ENCODE measurements at places on chromosomes 6 and 20.

- DNase-seq: no peak
Observed at GRCh38 chr6:29494131-29494530, 6.4 kb upstream of the MAS1L start.

DNA sequence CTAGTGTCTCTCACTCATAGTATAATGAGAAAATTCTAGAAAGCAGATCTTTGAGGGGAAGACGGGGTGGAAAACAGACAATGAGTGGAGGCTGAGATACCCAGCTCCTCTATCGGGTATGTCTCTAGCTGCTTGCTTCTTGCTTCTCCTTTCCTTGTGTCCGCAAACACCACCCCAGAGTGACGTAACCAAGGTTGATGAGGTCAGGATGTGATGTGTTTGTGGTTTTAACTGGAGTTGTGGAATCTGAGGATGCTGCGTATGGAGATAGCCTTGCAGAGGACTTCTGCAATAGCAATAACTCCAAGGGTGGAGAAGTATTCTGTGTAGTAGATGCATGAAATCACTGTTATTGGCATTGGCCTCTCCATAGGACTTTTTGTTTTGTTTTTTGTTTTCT, 132.7 kb upstream of the IFNGR1 start:
- DNase-seq: no peak

- DNase-seq: no peak
Observed at GRCh38 chr6:53070806-53071205, 5.6 kb downstream of the FBXO9 start.

DNA sequence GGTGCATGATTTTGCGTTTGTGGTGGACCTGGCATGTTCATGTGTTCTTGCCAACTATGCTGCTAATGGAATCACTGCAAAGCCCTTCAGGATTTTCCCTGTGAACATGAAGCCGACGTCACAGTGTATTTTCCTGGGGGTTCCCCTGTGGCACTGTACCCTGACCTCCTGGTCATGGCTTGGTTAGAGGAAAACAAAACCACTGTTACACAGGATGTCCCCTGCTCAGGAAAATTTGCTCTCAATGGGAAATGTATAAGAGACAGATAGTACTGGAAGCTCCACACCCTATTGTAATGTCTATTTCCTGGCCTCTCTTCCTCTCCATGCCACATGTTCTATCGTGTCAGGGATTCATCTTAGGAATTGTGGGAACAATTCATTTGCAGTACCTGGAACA, 19.7 kb downstream of the TSHZ2 start:
- no peak for DNase-seq

DNA sequence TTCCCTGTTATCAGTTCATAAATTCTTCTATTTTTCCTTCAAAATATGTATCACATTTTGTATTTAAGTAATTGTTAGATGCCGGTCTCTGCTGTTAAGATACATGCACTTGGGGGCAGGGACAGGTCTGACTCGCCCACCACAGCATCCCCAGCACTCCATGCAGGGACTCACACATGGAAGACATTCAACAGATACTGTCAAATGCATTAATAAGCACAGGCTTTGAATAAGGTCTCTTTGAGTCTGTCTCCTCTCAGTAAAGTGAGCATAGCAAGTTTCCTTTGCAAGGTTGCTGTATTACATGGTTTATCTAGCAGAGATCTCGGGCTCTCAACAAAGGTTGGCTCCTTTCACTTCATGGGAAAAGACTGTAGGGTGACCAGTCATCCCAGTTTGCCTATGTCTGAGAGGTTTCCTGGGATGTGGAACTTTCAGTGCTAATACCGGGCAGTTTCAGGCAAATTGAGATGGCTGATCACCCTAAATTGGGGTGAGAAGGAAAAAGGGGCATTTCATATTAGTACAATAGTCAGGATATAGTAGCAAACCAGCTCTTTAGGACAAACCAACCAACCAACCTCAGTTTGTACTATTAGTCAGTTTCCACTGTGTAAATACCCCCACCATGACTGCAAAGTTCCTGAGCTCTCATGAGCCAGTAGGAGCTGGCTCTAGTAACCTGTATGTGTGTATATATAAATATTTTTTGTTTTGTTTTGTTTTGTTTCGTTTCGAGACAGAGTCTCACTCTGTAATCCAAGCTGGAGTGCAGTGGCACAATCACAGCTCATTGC, 15.0 kb downstream of the JPH2 start:
- DNase-seq: no peak

DNA sequence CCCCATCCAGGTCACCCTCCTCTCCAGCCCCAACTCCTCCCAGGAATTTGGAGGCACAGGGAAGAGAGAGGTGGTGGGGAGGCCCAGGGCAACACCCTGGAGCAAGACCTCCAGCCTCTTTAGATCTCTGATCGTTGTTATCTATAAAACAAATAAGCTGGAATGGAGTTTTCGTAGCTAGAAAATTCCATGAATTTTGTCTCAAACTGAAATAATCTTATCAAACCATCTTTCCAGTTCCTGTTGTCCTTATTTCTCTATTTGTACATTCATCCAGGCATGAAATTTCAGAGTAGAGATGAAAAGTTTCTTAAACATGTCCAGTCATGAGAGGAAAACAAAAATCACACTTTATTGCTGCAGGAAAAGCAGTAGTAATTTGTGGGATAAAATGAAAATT, 6.2 kb upstream of the SLC4A11 start:
- no peak for DNase-seq

DNA sequence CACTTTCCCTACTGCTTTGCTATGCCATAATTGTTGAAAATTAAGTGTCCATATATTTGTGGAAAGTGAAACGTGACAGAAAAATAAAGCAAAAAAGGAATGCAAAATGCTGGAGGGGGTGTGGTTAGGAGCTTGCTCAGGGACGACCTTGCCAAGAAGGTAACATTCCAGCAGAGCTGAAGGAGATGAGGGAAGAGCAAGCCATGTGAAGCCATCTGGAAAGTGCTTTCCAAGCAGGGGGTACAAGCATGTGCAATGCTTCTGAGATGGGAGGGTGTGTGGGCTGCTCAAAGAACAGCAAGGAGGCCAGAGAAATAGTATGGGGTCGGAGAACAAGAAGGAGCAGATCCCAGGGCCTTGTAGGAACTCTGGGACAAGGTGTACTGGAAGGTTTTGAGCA, 161.7 kb downstream of the ISM1 start:
- no peak for DNase-seq

- no peak for DNase-seq
Observed at GRCh38 chr6:137200288-137200687, 18.9 kb downstream of the IFNGR1 start.

DNA sequence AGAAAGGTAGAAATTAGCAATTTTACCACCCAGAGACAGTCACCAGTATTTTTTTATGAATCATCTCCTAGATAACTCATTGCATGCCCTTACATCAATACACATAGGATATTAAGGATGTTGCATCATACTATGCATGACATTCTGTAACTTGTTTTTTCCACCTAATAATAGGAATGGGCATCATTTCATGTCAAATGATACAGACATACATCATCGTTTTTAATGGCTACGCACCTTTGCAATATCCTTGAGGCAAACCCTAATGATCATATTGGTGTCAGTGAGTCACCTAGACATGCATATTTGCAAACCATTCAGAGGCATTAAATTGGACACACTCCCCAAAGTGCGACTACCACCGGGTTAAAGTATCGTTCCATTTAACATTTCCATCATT, 309.7 kb upstream of the AGPAT4 start:
- no peak for DNase-seq

DNA sequence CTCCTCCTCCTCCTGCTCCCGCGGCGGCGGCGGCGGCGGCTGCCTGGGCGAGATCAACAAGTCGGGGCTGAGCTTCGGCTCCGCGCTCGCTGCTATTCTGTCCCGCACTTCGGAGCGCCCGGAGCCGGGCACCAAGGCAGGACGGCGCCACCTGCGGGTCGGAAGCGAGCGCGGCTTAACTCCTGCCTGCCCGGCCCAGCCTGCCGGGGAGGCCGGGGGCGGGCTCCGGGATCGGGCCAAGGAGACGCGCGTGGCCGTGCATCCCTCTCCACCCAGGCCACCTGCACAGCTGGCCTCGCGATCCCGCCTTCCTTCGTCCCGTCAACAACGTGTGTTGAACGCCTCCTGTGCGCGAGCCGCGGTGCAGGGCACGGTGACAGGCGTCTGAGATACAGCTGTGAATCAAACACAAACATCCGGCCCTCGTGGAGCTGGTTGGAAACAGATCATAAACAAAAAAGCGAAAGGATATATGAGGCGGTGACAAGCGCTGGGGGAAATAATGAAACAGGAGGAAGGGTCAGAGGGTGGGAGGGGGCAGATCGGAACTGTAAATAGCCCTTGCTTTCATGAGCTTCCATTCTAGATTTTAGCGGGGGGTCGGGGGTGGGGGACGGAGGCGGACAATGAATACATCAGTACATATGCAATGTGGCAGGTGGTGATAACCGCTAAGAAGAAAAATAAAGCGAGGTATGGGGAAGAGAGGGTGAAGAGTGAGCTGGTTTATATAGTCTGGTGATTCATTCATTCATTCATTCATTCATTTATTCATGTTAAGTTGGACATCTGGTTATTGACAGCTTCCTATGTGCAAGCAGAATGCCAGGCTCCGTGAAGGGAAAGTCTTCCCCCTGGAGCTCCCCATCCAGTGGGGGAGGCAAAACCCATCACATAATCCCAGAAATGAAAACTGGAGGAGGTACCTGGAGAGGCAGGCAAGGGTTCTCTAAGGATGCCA, 2.0 kb upstream of the KCNB1 start:
- no peak for DNase-seq

GRCh38 chr6:46888031-46888430, 33.7 kb downstream of the ADGRF5 start:
- no peak for DNase-seq

DNA sequence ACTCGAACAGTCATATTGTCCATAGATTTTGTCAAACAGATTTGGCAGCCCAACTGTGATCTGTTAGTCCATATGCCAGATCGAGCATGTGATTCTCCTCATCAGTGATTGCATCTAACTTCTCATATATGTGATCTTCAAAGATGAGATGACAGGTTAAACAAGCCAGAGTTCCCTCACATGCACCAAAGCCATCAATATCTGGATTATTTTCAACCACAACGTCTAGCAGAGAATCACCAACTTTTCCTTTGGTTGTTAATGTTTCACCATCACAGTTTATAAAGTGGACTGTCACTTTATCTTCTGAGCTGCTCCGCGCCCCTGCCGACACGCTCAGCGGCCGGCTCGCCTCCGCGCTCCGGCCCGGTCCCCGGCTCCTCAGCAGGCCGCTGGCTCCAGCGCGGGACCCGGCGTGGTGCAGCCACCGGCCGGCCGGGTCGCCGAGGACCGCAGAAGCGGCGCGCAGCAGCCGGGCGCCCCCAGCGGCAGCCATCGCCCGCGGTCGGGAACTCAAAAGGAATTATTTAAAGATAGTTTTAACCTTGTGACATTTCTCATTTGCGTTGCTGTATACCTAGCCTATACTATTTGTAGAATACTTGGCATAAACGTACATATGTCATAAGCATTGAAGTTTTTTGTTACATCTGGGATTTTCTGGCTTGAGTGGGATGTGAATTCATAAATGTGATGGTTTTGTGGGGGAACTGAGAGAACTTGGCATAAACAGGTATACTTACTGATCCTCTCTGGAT, 40.1 kb upstream of the DYNLRB1 start:
- no peak for DNase-seq

DNA sequence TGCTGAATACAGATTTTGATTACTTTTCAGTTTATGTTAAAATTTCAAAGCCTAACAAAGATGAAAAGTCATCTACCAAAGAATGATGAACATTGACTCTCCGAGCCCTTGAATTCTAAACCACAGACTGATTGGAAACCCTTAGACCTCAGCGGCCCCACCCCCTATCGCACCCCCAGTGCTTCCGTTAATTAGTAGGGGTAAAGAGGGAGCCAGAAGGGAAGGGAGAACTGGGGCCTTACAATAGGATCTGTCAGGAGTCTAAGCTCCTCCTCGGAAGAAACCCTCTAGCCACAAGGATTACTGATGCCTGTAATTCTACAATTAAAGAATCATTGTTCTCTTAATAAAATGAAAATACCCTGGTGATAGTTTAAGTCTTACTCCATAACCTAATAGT, 79.7 kb upstream of the JARID2 start:
- DNase-seq: no peak

GRCh38 chr20:29689411-29690225, 1567.8 kb upstream of the DEFB115 start:
- DNase-seq: no peak

GRCh38 chr20:61754976-61755778, 310.5 kb downstream of the TAF4 start:
- DNase-seq: no peak

GRCh38 chr6:149082320-149082719, 235.2 kb upstream of the TAB2 start:
- peak; percentile 49 for DNase-seq

DNA sequence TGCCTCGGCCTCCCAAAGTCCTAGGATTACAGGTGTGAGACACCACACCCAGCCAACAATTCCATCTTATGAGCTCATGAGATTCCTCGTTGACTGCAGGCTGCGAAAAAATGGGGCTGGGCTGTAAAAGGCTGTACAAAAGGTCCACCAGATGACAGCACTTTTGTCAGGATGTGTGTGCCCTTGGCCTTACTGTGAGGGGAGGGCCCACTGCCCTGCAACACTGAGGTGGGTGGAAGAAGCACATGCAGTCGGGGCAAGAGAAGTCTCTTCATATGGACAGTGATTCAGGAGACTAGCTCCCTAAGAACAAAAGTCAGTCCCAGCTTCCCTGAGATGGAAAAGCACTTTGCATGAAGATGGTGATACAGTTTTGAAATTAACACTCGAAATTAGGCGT, 50.5 kb downstream of the KCTD20 start:
- DNase-seq: no peak

DNA sequence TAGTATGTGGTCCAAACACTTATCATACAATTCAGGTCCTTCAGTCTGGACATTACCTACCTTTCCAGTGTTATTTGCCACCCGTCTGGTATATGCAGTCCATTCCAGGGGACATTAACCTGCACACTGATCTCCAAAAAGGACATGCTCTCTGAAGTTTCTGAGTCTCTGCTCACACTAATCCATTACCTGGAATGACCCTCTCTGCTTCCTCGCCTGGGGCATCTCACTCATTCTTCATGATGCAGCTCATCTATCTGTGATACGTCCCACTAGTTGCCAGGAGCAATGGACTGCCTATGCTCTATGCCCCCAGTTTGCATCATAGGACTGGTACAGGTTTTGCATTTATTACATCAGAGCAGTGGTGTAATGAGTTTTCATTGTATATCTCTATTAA, 5.9 kb upstream of the TUBB2B start:
- no peak for DNase-seq

DNA sequence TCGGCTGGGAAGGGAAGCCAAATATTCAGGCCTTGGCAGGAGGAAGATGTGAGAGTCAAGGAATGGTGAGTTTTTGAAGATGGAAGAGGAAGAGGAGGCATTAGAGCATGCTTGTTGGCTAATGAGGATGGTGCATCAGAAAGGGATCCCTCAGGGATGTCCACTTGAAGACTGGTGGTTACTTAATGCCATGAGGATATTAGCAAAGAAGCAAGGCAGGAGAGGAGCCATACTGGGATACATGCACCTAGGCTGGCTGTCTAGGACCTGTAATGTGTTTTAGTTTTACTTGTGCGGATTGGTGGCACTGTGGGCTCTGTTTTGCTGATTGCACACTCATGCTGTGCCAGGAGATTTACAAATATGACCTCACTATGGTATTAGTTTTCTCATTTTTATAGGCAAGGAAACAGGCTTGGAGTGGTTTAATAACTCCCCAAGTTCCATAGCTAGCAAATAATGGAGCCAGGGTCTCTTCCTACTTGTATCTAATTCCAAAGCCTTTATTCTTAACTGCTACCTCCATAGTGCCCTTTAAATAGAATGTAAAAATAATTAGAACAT, 37.8 kb downstream of the NCOA7 start:
- DNase-seq: no peak

GRCh38 chr6:15621203-15622044, 41.4 kb downstream of the DTNBP1 start:
- no peak for DNase-seq
